ENCODE measurements at places on chromosomes 4 and X.
A peak's percentile ranks its signal among the peaks of the same experiment; 100 is the strongest.

DNA sequence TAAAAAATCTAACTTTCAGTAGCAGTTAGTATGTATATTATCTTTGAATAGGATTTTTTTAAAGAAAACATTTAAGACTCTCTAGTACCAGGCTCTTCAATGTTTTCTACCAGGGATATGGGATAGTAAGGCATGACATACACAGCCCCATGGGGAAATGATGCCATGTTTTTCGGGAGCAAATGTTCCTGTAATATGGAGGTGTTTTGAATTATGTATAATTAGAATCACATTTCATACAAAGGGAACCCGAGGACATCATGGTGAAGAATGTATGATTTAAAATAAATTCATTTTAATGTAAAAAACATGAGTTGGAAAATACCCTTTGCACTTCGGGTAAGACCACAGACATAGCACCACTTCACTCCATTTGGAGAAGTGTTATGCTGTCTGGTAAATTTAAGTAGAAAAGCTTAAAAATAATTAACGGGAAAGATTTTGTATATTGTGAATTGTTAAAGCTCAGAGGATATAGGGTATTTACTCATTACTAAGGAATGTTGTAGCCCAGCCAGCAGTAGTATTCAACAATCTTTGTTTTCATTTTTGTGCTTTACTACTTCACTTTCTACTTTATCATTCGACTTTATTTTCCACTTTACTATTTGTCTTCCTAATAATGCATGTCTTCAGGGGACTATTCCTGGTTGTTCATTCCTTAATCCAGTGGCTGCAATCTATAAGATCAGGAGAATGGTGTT lies 2050.7 kb downstream of the ARAP2 start:
- DNase-seq: no peak

DNA sequence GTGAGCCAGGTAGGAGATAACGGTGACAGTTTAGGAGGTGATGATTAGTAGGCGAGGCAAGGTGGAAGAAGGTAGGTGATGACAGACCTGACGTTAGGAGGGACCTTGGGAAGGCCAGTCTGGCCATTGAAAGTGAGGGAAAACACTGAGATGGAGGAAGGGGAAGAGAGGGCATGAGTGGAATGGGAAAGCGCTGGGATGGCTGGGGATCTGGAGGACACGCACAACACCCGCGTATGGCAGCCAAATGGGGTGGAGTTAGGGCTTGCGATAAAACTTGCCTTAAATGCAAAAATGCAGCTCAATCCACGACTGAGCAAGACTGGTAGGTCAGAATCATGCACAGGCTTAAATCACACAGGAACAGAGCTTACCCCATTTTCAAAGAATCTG lies 605 bp upstream of the CDKL2 start:
- peak; percentile 15 for DNase-seq

DNA sequence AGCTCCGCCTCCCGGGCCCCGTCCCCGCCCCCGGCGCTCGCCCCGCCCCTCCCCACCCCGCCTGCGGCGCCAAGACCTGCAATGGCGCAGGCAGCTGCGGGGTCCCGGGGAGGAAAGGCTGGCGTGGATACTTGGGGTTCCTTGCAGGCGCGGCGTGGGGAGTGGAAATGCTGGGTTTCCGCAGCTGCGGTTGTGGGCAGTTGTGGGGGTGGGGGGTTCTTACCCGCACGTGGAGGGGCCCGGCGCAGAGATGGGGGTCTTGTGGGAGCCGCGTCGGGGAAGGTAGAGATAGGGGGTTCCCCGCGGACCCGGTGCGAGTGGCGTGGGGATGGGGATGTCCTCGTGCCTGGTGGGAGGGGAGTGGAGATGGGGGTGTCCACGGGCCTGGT lies 680 bp upstream of the ASMTL start:
- no peak for DNase-seq

DNA sequence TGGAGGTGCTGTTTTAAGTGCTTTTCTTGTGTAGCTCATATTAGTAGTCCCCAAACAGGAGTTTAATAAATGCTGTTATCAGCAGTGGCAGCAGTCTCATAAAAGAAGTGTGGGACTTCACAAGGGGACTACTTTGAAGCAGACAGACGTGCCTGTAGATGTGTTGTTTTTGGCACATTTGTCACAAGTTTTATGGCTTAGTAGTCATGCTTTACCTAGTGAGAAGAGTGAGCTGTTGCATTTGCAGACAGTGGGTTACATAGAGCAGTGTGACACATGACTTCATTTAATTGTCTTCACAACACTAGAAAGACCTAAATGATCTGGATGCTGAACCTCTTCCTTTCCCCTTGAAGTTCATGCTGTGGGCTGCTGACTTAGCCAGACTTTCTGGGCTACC lies 149.5 kb upstream of the MBNL3 start:
- no peak for DNase-seq

GRCh38 chr4:165326831-165327210 lies 648 bp upstream of the MSMO1 start:
- no peak for DNase-seq

- DNase-seq: no peak
Observed at GRCh38 chr4:33551244-33551643, 2693.1 kb downstream of the ARAP2 start.

DNA sequence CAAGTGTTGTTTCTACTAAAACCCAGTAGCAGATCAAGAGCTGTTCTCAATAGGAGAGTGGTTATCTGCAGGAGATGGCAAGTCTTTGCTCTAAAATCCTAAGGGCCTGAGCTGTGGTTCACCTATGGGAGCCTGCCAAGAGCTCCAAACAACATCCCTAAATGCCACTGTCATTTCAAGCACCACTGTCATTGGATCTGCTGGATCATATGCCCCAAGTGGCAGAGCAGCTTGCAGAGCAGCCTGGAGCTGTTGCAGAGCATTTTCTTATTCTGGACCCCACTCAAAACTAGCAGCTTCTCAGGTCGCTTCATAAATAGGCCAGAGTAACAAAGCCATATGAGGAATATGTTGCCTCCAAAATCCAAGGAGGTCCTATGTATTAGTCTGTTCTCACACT lies 59.6 kb downstream of the KANTR start:
- no peak for DNase-seq

DNA sequence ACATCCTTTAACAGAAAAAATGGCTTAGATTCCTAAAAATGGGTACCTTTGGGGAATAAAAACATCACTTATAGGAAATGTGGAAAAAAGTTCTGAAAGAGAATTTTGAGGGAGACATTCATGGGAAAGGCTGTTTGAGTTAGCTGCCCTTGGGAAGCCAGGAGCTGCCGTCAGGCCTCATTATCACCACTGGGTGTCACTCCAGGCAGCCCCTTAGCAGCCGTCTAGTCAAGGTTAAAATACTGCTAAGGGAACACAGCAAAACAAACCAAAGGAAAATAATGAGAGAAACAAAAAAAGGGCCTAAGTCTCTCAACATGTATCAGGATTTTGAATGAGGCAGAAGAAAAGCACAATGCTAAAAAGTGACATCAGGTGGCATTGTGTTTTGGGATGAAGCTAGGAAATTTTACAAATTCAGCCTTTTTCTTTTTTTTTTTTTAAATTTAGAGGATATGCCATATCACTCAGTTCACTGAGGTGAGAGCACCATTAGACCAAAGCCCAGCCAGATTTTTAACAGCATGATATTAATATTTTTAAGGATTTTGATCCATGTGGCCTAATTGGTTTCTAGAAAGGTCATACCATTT lies 235.3 kb downstream of the GPAT3 start:
- peak; percentile 3 for DNase-seq

GRCh38 chr4:159483782-159484741 lies 381.2 kb downstream of the RAPGEF2 start:
- no peak for DNase-seq

DNA sequence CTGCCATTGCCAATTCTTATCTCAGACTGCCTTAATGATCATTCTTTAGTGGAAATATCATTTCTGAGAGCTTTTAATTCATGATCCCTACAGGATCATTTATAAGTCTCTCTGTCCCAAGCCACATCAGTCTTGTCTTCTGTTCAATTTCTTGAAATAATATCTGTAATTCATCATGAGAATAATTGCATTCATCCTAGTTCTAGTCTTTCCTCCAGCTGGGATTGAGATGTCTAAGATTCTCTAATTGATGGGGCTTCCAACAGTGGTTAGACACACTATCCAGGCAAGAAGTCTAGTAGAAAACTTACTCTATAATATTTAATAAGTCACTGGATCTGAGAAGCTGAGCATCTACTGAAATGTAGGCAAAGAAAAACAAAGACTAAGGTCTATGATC lies 854.7 kb upstream of the ADGRL3 start:
- DNase-seq: no peak

- no peak for DNase-seq
Observed at GRCh38 chr4:147368948-147369347, 111.9 kb upstream of the EDNRA start.

DNA sequence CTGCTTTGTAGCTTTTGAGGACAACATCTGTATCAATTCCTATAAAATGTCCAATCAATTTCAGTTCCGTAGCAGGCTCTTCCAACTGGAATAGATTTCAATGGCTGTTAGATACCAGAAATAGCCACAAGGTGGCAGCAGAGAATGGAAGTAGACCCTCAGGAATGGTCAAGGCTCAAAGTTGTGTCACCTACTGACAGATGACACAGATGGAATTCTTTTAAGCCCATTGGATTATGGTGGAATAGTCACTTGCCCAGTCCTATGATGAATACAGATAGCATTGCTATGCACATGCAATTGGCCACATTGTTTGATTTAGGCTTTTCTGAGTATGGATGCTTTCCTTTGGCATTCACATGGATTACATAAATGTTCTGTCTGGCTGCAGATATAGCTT lies 130.4 kb upstream of the RADX start:
- DNase-seq: peak; percentile 23

Data from putamen (tissue), 1 donor.